Activated T-helper 1 cell treated with Interleukin-2 at 50 U/mL for 16 hours (primary cell): ENCODE measurements at places on chromosomes 1 and 21.

- DNase-seq, result no peak
Measured at GRCh38 chr1:74693473-74693872, 19.9 kb upstream of the ERICH3 start.

GRCh38 chr21:20802201-20802600 lies 196.0 kb upstream of the NCAM2 start:
- no peak for DNase-seq

DNA sequence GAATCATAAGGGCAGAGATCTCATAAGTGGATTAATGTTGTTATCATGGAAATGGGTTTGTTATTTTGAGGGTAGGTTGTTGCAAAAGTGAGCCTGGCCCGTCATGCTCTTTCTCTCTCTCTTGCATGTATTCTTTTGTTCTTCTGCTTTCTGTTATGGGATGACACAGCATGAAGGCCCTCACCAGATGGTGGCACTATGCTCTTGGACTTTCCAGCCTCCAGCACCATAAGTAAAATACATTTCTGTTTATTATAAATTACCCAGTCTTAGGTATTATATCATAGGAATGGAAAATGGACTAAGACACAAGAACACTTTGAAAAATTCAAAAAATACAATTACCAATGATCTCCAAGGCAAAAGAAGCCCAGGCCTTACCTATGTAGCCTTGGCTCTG lies 676.1 kb downstream of the PTPRU start:
- DNase-seq, result no peak

GRCh38 chr21:25997788-25998611 lies 172.6 kb downstream of the APP start:
- no peak for DNase-seq

DNA sequence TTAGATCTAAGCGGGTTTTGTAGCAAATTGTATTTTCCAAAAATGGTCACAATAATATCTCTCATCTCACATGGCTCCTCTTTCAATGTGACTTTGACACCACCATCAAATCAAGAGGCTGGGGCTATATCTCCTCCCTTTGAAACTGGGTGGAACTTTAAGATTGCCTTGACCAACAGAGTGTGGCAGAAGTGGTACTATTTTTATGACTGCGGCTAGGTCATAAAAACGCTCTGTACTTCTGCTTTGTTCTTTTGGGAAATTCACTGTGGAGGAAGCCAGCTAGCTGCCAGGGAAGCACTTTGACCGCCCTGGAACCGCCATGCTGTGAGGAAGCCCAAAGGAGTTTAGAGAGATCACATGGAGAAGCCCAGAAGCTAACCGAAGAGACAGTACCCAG lies 50.7 kb upstream of the ACOT11 start:
- DNase-seq, result no peak

GRCh38 chr1:5622412-5622811 lies 369.8 kb downstream of the NPHP4 start:
- DNase-seq, result no peak

DNA sequence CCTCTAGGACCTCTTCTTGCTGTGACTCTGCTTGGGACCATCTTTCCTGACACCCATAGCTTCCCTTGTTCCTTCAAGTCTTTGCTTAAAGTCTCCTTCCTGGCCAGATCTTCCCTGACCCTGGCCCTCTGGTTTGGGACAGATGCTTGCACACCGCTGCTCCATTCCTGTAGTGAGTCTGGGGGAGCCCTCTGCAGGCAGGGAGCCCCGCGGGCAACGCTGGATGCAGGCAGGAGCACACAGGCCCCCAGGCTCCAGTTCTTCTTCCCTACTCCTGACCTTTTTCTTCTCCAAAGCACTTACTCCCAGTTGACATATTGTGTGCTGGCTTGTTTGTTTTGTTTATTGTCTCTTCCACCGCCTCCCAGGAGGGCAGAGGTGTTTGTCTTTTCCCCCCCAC lies 413.4 kb downstream of the CAMTA1 start:
- no peak for DNase-seq

GRCh38 chr1:197444755-197445154 lies 176.7 kb downstream of the CRB1 start:
- no peak for DNase-seq

DNA sequence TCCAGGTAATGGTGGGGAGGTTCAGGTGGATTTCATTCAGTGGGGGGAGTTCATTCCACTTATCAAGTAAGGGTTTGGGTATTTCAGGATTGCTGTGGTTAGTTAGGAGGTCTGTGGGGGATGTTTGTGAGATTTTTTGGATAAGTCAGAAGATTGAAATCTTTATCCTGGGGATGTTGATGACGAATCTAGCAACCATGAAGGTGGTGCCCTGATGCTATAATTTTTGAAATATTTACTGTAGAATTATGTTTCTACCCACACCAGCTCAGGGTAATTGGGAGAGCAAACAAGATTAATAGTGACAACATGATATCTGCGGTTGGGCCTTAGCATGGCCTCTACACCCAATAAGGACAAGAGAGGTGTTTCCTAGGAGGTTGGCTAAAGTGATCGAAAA lies 28.3 kb downstream of the SUCO start:
- no peak for DNase-seq
